ENCODE measurements at places on chromosomes 4 and X. TPM values are rescaled to one million over a fixed set of nuclear protein-coding genes. Genes with fewer than 3 reads are reported as not detected.

The GYG2 gene
- polyA plus RNA-seq: 0.05 TPM

The CHIC1 gene
- 1.4 TPM for polyA plus RNA-seq

The ZNF674 gene
- 1.5 TPM for polyA plus RNA-seq

The RAI2 gene
- not detected for polyA plus RNA-seq

Data from GM12878 (cell line).